Muscle of leg (tissue), 16 donors: ENCODE measurements at places on chromosomes 11 and 22.

DNA sequence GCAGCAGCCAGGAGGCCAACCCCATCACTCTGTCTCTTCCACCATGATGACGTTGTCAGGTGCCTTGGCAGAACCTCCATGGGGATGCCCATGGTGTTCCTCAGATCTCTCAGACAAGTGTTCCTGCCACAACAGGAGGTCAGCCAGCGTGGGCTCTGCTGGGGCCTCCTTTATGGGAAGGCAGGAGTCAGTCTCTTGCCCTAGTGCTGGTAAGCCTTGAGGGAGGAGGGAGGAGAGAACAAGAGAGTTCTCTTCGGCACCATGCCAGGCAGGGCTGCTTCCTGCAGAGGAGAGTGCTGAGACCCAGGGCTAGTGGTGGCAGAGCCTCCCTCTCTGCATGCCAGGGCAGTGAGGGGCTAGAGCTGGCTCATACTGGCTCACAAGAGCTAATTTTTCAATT, 32.5 kb downstream of the GNAZ start:
- DNase-seq: no peak

- no peak for DNase-seq
Measured at GRCh38 chr22:39624501-39624821, 53.9 kb downstream of the CACNA1I start.

- no peak for DNase-seq
Measured at GRCh38 chr11:74171630-74171968, 510 bp downstream of the PPME1 start.

GRCh38 chr11:95608093-95608492, 181.5 kb downstream of the FAM76B start:
- DNase-seq: no peak

- no peak for DNase-seq
Measured at GRCh38 chr22:32570501-32570900, 95.9 kb downstream of the FBXO7 start.

DNA sequence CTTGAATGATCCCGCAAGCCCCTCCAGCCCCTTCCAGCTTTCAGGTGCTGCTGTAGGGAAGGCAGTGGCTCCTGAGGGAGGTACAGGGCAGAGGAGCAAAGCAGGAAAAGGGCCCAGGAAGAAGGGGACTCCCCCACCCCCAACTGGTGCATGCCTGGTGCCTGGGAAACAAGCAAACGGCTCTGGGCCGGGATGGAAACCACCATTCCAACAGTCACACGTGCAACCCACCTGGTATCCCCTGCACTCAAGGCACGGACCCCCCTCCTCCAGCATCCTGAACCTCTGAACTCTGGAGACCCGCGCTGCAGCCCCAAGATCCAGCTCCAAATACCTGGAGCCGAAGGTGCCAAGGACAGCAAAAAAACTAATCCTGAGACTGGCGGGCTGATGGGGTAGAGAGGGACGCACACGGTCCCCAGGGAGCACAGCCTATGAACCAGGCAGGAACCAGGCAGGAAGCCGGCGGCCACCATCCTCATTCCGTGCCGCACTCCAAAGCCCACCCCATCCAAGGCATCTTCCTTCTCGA, 537 bp downstream of the SCN4B start:
- DNase-seq: no peak

DNA sequence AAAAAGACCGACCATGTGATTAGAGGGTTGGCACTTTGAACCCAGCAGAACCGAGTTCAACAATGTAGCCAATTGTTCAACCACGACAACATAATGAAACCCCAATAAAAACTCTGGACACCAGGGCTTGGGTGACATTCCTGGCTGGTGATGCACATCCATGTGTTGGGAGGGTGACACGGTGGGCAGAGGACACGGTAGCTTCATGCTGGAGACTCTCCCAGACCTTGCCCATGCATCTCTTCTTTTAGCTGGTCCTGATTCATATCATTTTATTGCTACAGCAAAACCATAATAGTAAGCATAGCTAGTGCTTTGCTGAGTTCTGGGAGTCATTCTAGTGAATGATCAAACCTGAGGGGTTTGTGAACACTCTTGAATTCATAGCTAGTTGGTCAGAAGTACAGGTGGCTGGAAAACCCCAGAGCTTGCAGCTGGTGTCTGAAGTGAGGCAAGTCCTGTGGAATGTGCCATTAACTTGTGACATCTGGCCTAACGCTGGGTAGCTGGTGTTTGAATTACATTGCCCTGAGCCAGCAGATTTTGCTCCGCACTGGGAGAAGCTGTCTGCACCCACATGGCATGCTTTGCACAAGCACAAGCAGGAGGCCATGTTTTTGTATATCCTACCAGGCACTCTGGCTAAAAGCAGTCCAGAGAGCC, 14.0 kb downstream of the RPUSD4 start:
- DNase-seq: no peak

GRCh38 chr11:33889296-33889695, 2.6 kb downstream of the LMO2 start:
- DNase-seq: no peak

DNA sequence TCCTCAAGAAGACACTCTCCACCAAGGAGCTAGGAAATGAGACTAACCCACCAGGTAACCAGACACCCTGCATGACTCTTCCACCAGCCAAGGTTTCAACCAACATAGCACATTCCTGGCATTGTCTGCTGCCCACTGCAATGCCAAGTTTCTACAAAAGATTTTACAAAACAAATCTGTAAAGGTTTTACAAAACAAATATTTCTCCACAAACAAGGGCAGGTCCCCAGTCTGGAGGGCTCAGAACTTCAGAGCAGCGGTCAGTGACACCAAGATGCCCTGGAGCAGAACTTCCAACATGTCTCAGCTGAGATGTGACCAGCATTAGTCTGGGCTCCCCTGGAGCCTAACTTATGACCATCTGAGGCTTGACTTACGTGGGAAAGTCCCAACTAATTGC, 14.0 kb downstream of the GALNT18 start:
- no peak for DNase-seq

- DNase-seq: no peak
Measured at GRCh38 chr11:113908098-113908497, 3.5 kb downstream of the HTR3B start.

DNA sequence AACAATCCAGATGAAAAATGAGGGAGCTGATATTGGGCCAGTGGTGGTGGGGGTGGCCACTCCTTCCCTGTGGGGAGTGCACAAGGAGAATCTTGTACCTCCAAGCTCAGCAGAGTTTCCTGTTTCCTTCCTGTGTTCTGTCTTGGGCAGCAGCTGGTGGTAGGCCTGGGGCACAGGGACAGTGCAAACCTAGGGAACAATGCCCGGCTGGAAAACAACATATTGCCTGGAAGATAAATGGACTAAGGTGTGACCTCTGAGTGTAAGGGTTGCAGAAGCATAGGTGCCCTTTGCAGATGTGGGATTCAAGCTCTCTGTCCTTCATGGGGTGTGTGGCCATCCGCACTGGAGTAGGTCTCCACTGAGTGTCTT, 5.8 kb upstream of the JAM3 start:
- no peak for DNase-seq

DNA sequence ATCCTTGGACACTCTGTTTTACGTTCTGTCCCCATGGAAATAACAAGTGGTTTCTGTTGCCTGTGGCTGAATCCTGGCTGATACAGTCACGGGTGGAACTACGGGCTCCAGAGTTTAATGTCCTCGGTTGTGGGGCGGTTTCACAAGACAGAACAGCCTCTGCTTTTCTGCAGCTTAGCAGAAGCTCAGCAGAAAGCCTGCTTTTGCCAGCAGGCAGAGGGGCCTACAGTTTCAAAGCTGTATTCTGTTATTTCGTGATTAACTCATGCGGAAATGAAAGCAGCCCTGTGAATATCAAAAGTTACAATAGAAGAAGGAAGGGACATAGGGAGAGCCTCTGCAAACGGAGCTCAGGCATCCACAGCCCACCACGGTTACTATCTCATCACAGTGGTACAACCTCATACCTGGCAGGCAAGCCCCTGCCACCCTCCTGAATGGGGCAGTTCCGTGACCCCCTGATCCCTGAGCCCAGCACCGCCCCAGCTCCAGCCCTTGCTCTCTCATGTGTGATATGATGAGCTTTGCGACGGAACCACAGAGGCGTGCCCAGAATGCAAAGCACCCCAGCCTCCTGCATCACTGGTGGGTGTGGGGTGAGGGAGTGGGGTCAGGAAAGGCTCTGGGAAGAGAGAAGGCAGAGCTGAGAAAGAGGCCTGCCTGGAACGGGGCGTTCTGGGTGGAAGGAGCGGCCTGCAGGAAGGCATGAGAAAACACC, 360.6 kb downstream of the BRD1 start:
- DNase-seq: no peak

DNA sequence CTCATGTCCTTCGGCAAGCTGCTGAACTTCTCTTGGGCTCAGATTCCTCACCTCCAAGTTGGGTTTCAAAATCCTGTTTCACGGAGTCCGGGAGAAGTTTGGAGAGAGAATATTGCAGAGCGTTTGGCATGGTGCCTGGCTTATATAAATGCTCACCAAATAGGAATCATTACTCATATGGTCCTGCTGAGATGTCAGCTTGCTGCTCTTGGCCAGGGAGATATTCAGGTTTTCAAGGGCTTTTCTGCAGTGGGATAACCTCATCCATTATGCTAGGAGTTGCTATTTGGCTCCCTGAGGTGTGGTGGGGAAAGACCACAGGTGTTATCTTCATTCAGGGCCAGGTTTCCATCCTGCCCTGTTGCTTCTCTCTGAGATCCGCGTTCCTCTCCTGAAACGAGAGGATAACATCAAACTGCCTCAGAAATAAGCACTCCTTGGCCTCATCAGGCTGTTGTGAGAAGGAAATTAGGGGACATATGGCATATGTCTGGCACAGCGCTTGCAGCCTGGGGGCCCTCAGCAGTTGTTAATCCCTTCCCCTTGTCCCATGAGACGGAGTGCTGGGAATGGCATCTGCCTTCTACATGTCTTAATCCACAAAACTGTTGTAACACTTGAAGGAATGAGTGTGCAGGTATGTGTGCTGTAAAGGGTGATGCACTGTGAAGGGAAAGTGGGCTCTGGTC, 29.9 kb upstream of the ACER3 start:
- DNase-seq: peak; percentile 58

- no peak for DNase-seq
Measured at GRCh38 chr11:65241134-65241533, 20.6 kb upstream of the POLA2 start.

DNA sequence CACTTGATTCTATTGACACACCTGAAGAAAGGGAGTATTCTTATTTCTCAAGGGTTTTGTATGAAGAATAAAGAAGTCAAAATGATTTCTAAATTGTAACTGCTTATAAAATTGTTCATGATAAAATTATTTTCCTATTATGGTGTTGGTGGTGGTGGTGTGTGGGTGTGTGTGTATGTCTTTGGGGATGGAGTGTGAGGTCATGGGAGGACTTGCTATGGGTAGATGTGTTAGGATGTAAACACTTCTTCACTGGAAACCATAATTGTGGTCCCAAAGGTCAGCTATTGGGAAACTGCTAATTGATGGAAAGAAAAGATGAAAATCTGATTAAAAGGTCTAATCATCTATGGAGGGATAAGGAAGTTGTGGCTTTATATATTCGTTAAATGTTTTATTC, 5.1 kb downstream of the TRIM22 start:
- DNase-seq: no peak

DNA sequence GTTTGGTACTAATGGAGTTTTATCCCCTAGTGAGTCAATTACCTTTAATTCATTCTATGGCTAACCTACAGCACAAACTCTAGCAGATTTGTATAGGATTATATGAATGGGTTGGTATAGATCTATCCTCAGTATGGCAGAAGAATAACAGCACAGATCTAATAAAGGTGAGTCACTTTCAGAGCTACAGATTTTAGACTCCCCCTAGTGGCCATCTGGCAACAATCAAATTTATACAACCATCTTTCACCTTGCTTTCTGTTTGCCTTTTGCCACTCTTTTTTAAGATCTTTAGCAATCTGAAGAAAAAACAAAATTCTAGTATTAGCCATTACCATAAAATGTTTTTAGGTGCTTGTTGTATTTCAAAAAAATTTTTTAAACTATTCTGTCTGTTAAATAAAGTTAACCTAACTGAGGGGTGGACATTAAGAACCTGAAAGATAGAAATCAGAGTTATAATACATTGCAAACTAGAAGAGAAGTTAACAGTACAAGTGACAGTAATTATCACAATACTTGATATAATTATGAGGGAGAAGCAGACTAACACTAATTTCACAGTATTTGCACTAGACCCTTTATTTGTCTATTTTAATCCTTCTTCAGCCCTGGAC, 25.8 kb downstream of the DDIAS start:
- DNase-seq: peak; percentile 57

GRCh38 chr11:18650859-18651557, 16.9 kb upstream of the SPTY2D1 start:
- DNase-seq: peak; percentile 39

GRCh38 chr11:1208394-1209261, 14.2 kb upstream of the MUC5B start:
- no peak for DNase-seq

DNA sequence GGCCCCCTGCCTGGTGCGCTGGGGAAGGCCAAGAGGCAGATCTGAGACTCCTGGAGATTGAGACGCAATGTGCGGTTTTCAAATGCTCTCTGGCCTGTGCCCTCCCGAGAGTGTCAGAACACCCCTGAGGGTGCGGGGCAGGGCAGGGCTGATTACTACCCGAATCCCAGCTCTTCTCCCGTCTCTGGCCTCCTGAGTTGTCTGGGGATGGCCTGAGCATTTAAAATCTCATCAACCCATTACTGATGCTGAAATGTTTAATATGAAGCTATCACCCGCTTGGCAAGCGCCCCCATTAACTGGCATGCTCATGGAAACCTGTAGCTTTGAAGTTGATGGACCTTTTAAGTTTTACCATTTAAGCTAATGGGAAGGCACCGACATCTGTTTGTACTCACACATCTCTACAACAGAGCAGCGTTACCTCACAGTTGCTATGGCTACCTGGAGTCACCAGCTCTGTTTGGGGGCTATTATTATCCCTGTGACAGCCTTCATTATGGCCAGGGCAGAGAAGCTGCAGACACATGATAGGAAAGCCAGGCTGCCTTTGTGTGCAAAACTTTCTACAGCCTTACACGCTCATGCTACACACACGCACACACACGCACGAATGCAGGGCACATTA, 3.6 kb upstream of the MB start:
- peak; percentile 92 for DNase-seq

GRCh38 chr11:45267052-45267451, 19.1 kb downstream of the SYT13 start:
- DNase-seq: no peak

DNA sequence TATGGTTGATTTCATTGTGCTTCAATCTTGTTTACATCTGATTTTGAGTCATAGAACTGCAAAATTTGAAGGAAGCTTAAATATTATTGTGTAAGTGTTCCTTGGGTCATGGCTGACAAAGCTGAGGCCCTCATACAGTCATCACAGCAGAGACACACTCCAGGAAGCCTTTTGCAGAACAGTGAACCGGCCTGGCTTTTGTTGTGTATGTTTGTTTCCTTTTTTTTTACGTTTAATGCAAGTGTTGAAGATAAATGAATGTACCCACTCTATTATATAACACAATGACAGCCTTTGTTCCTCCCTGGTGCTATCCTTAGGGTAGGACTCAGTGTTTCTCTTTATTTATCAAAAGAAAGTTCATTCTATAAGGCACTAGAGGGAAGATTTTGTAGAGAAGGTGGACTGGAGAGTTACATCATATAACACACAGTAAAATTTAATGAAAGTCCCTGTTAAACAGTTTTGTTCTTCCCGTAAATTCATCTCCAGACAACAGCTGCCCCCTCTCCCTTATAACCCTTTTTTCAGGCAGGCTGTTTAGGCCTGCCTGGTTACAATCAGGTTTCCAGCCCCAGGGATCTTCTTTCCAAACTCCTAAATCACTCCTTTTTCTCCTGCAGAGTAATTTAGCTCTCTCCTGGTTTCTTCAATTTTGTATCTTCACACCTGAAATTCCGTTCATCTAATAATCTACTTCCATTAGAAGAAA, 34.3 kb upstream of the CSTF3 start:
- DNase-seq: peak; percentile 30

- DNase-seq: no peak
Measured at GRCh38 chr11:68581439-68581838, 102.9 kb upstream of the GAL start.
